ENCODE measurements at places on chromosomes 13 and 19.

DNA sequence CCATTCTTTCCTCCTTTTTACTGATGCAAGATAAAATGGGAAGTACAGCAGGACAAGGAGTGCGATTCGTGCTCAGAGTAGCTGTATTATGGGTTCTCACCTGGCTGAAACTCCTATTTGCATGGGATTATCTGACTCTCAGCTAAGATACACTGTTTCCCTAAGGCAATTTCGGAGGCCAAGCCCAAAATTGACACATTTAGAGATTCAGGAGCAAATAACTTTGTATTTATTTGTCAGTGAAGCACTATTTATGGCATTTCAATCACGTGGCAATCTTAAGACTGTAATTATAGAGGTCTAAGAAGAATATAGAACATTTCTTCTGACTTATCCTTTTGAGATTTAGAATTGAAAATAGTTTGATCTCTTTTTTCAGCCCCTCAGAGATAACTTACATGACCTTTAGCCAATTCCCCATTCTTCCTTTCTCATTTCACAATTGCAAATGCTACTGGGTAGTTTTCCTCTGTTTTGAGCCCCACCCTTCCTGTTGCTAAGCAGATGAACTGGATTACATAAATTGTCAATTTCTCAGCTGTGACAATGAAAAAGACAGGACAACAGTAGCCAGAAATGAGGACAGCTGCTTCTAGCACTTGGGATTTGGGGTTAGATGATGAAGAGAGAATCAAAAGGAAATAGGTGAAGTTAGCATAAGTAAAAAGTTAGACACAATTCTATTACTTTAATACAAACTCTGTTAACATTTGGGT lies 122.7 kb upstream of the FRY start:
- DNase-seq: no peak

DNA sequence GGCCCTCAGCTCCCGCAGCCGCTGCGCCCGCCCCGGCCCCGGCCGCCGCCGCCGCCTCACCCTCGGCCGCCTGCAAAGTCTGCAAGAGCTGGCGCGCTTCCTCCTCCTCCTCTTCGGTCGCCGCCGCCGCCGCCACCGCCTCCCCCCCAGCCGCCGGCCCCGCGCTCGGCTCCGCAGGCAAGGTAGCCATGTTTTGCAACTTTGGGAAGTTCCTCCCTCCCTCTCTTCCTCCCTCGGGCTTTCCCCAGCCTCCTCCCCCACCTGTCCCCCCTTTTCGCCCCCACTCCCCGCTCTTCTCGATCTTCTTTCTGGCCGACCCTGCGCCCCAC lies 433 bp downstream of the SIX5 start:
- peak; percentile 64 for DNase-seq

DNA sequence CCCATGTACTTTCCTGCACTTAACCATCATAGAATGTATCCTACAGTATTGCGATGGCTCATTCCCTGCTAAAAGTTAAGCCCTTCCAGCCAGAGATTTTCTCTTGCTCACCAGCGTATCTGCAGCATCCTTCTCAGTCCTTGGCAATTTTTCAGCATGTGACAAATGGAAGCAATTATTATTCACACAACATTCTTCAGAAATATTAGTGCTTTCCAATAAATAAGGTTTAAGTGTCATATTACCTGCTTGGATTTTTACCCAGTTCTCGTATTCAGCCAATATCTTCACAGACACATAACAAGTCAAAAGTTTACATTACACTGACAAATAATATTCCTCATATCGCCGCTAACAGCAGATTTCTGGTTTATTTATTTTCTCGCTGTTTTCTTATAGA lies 82.3 kb downstream of the POU4F1 start:
- no peak for DNase-seq

DNA sequence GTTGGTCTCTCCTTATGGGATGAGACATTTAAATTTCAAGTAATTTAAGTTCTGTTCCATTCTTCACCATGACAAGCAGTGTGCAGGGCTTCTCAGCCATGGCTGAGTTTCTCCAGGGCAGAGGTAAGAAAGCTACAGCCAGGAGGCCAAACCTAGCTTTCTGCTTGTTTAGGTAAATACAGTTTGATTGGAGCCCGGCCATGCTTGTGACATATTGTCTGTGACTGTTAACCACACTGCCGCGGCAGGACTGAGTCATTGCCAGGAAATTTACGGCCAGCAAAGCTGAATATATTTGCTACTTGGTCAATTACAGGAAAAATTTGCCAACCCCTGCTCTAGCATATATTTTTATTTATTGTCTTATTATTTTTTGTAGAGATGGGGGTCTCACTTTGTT lies 10.7 kb downstream of the NLRP8 start:
- peak; percentile 46 for DNase-seq

- no peak for DNase-seq
These were observed 725 bp downstream of the FAM124A start for GRCh38 chr13:51222686-51223559.

GRCh38 chr13:110301083-110301482 lies 5.9 kb downstream of the COL4A1 start:
- DNase-seq: no peak

DNA sequence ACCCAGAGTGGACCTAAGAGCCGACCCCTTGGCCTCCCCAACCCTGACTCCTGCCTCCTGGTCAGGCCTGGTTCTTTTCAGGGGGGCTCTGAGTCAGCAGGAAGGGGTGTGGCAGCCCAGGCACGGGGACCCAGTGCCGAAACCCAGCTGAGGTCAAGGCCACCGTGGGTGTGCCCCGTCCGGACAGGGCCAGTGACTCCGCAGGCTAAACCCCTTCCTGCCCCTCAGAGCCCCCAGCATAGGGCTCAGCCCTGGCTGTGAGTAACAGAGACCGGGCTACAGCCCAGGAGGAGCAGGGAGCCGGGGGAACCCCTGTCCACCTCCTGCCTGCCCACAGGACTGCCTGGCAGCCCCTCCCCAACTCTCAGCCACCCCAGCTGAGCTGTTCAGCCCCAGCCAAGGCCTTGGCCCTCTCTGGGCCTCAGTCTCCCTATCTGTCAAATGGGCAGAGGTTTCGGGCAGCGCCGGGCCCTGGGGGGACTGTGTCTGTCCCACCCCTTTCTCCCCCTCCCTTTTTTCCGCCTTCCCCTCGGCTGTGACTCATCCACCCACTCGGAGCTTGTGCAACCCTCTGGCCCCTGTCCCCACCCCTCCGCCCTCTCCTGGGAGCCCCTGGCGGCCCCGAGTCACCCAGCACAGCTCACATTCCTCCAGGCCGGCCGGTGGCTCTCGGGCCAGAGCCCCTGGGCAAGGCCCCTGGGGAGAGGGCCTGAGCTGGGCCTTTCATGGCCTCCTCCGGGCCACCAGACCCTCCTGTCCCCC lies 8.6 kb downstream of the ZBTB7A start:
- no peak for DNase-seq

- DNase-seq: no peak
These were observed 25.2 kb downstream of the ANKRD27 start for GRCh38 chr19:32649751-32650150.

GRCh38 chr13:71360041-71360440 lies 507.0 kb downstream of the DACH1 start:
- no peak for DNase-seq

- DNase-seq: no peak
These were observed 230.8 kb downstream of the TSHZ3 start for GRCh38 chr19:31118287-31118955.

DNA sequence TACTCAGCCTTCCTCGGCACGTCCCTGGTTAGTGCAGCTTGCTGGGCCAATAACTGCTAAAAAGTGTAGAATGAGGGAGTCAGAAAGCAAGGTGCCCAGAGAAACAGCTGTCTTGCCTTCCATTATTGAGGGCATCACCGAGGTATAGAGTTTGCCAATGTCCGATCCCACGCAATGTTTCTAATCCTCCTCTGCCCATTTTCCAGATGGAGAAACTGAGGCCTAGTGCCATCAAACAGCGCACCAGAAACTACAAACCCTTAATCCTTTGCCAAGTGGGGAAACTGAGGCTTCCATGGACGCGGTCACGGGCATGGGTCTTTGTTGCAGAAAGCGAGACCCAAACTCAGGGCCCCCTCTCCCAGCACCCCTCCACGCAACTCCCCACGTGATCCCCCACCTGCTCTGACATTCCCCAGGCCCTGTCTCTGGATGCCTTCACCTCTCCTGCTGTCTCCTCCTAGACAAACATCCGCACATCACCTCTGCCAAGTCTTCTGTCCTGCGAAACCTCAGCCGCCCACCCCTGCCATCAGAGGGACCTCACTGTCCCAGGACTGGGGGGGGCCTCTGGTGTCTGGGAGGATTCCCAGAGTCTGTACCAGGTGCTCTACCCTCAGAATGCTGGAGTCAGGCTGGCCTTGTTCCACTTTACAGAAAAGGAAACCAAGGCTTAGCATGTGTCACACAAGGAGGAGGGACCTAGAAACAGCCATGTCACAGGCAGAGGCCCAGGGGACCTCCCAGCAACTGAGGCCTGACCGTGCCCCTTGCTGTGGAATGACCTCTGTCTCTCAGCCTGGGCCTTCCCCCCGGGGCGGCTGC lies 930 bp upstream of the PDE4C start:
- no peak for DNase-seq

- DNase-seq: no peak
These were observed 7.4 kb downstream of the SYT3 start for GRCh38 chr19:50632151-50632835.

DNA sequence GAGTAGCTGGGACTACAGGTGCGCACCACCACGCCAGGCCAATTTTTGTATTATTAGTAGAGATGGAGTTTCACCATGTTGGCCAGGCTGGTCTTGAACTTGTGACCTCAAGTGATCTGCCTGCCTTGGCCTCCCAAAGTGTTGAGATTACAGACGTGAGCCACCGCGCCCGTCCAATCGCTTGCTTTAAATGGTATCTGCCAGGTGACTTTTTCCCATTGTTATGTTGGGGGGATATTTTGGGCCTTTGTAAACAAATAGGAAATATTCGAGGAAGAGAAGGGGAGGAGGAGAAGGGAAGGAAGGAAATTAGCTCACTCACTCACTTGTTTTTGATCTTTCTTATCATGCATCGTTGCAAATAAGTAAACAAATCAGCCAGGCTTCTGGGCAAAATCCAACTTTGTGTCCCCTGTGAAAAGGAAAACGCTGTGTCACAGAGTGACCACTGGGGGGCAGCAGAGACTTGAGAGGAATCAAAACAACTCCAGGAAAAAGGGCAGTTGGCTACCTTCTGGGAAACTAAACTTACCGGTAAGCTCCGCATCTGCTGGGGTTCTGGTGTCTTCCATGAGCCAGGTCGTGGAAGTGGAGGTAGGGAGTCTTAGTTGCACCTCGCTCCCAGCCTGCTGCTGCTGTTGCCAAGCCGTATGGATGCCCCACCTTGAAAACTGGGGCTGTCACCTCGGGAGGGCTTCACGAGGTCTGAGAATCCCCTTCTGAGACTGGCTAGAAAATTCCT lies 9.3 kb upstream of the RANBP3 start:
- DNase-seq: peak; percentile 86

- DNase-seq: no peak
These were observed 160.5 kb downstream of the DLEU7 start for GRCh38 chr13:50682966-50683365.

GRCh38 chr19:49952479-49952836 lies 8.5 kb downstream of the SIGLEC11 start:
- no peak for DNase-seq

- DNase-seq: no peak
These were observed 46.0 kb upstream of the GPR183 start for GRCh38 chr13:99353246-99353600.

DNA sequence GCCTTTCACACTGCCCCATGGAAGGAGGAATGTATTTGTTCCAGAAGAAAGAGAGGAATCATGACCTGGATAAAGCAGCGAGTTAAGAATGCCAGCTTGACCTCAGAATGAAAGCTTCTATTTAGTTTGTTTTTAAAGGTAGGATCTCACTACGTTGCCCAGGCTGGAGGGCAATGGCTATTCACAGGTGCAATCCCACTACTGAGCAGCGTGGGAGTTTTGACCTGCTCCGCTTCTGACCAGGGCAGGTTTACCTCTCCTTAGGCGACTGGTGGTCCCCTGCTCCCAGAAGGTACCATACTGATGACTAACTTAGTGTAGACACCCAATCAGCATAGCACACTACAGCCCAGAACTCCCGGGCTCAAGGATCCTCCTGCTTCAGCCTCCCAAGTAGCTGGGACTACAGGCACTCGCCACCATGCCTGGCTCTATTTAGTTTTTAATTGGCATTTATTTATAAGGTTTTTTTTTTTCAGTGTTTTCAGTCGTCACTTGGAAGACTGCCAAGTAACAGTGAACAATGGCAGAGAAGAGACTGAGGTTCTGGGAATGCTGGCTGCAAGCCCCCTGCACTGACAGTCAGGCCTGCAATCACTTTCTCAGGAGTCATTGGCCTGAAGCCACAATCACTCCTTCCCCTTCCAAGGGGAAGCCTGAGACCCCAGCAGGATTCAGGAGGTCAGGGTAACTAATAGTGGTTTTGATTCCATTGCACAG lies 73.1 kb downstream of the EPS15L1 start:
- DNase-seq: no peak

Measured in T47D (cell line).